ENCODE measurements at places on chromosomes 13 and 19. TPM values are rescaled to one million over a fixed set of nuclear protein-coding genes. Genes with fewer than 3 reads are reported as not detected.

DNA sequence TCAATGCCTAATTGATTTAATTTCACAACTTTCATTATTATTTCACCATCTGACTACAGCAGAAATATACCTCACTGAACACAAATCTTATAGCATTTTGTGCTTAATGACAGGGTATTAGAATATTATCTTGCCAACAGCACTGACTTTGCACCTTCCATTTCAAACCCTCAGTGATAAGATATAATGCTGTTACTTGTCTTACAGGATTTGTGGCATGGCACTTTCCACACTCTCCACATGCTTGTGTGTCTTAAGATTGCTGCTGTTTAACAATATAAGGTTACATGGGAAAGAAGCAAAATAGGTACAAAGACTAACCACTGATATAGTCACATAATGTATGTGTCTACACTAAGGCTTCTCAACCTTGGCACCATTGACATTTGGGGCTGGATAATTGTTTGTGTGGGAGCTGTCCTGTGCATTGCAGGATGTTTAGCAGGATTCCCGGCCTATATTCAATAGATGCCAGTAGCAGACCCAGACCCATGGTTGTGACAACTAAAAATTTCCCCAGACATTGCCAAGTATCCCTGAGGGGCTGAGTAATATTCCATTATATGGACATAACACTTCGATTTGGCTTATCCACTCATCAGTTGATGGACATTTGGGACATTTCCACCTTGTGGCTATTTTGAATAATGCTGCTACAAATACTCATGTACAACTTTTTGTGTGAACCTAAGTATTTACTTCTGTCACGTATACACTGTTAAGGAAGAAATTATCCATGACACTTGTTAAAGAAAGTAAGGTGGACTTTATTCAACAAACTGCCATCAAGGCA is 5.7 kb upstream of the DIAPH3 start:
- DNase-seq, result no peak

DNA sequence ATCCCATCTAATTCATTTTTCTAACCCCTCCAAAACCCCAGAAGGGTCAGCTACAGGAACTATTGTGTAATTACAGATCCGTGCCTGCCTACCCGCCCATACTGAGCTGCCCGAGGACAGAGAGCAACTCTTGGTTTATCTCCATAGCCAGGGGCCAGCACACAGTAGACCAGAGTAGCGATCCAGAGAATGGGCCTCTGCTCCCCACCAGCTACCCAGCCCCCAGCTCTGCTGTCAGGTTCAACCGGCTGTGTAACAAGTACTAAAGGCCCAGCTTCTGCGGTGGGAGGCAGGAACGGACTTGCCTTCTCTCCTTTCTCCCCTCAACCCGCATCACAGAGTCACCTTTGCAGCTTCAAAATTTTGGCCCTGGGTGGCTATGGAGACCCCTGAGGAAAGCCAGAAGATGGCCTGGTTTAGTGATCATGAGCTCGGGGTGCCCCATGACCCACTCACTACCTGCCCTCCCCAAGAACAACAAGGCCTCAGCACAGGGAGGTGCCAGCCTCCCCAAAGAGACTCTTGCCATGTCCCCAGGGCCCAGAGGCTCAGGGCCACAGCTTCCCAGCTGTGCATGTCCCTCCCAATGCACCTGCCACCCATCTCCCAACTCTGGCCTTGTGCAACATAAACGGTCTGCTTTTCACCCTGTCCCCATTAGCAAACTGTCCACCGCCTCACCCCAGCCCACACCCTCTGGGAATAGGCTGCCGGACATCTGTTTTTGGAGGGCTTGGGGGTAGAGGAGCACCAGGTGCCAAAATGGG is 5.7 kb downstream of the CALM3 start:
- no peak for DNase-seq

DNA sequence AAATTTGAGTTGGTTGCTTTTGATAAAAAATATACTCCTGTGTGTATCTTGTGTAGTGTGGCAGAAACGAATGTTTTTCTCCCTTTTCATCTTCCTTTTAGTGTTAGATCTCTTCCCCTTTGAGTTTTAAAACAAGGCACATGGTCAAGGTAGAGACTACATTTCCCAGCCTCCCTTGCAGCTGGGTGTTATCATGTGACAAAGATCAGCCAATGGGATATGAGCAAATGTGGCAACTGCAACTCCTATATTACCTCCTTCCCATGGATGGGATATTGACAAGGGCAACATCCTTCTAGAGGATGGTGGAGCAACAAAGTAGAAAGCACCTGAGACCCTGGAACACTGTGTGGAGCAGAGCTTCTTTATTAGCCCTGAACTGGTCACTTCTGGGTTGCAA is 42.4 kb downstream of the ADGRE3 start:
- DNase-seq, result no peak

- DNase-seq, result no peak
Measured at GRCh38 chr19:27735314-27735713, 1477.6 kb downstream of the UQCRFS1 start.

DNA sequence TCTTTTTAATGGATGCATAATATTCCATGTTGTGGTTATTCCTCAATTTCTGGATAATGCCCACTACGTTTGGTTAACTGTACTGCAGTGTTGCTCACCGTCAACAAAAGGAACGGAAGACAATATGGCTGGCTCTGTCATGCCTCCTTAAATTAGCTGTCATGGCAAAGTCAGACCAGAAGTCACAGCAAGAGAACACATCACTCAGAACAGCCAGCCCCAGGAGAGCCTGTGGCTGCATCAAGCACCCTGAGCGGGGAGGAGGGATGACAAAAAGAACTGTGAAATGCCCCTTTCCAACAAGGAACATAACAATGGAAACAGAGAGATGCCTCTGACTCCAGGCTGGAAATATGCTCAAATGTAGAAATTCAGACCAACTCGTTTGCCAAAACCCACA is 366.0 kb upstream of the ZNF507 start:
- no peak for DNase-seq

- no peak for DNase-seq
Measured at GRCh38 chr19:57434386-57435061, 601 bp upstream of the ZNF749 start.

DNA sequence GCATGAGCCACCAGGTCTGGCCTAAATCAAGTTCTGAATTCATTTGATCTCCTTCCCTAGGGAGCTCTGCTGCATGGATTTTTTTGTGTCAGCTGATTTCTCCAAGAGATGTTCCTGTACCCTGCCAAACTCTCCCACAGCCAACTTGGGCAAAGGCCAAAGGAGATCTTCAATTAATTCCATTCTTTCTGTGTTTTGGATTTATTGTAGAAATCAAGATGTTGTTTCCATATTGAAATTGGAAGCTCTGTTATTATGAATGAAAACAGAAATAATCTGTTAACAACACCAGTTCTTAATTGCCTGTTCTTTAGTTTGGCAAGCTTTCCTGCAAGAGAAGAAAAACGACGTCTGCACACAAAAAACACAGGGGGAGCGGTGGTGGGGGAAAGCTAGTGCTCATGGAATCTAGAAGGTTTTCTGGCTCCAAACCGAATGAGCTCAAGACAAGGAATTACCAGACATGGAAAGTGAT is 86.5 kb upstream of the ABCC4 start:
- no peak for DNase-seq

DNA sequence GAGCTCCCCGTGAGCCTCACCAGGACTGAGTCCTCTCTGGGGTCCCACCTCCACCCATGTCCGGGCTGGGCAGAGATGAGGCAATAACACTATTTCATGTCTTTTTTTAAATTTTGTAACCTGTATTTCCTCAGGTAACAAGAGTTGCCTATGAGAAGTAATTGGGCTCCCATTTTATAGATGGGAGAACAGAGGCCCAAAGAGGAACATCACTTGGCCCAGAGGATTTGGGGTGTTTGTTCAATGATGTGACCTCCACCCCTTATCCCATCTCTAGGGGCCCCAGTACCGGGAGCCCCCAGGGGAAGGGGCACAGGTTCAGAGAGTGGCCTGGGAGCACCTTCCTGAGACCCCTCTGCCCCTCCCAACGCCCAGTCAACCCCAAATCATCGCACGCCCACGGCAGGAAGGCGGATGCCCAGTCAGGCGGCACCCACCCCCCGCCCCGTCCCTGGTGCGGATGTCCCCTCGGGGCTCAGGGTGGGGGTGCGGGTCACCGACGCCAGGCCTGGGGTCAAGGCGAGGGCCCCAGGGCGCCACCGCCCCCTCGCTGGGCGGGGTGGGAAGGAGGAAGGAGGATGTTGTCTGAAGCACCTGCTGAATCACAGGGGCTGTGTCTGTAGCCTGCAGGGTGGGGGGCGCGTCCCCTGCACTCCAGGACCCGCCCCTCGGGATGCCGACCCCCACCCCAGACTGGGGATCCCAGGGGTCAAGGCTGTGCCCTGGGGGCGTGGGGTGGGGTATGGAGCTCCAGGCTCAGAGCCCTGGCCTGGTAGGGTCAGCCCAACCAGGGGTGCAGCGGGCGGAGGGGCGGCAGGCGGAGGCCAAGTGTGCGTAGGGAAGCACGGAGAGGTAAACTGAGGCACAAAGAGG is 9.0 kb upstream of the CIRBP start:
- DNase-seq, result peak; percentile 69

DNA sequence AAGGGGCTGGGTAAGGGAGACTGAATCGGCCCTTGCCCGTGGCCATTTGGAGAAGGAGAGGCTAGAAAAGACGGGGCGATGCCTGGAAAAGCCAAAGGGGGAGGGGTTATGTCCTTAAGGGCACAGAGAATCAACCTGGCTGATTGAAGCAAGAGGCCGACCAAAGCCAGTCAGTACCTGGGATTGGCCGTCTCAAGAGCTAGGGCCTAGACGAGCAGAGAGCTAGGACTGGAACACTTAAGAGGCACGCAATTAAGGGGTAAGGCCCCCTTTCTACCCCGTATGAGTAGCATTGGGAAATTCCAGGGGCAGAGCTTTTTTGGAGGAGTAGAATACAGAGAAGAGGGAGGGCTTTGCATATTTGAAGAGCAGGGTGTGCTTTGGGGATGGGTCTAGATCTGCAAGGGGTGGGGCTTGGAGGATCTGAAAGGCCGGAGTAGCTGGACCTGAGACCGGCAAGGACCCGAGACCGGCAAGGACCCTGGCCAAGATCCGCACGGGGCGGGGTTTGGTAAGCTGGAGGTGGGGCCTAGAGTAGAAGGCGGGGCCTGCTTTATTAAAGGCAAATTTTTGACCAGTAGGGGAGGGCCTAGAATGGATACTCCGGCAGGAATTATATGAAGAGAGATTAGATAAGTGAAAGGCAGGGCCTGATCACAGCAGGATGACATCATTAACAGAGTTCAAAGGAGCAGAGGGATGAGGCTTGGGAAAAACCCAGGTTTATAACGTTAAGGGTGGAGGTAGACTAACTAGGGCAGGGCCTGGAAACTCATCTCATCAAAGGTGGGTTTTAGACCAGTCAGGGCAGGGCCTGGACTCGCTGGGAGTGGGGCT is 10.7 kb upstream of the CACNG6 start:
- DNase-seq, result no peak

IGSF23 gene
- total RNA-seq, result not detected

CCL25 gene
- total RNA-seq, result 10.0 TPM

CRX gene
- not detected for total RNA-seq

KIR3DL1 gene
- not detected for total RNA-seq

CCDC8 gene
- total RNA-seq, result not detected

DACH1 gene
- total RNA-seq, result not detected

FSD1 gene
- 27.7 TPM for total RNA-seq

KLK14 gene
- total RNA-seq, result not detected

F2RL3 gene
- total RNA-seq, result 0.34 TPM

Measured in activated CD8-positive, alpha-beta T cell treated with anti-CD3 and anti-CD28 coated beads, Interleukin-2, amount 10 ng/mL, durations not matched to agents 7 days and 5 days (primary cell).